ENCODE measurements at places on chromosomes 5 and 9.

DNA sequence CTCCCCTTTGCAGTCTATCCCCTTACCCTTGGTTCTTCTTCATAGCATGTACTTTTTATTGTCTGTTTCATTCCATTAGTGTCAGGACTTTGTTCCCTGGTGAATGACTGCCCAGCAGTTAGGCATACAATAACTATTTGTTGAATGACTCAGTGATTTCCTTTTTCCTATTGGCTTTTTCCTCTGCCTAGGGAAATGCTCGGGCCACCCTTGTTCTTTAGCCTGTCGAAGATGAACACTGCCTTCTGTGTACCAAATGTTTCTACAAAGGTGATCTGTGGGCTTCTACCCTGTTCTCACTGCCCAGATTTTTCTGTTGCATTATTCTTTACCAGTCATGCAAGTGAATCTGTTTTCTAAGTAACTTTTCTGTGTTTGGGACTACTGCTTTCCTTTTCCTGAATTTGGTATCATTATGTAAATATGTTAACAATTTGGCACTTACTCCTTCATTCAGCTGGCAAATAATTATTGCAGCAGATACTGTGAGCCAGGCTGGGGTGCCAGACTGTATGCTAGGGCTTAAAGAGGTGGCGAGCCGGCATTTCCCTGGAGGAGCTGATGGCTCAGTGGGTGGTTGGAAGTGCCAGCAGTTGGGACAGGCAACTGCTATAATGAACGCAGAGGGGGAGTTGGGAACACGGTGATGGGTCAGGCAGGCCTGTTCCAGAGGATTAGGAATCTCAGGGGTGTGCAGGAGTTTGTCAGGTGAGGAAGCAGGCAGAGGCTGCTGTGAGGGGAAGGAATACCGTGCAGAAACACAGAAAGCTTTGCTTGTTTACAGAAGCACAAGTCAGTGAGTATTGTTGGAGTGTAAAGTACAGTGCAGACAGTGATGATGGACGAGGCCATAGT, 30.6 kb downstream of the KDM4C start:
- DNase-seq, result no peak

GRCh38 chr9:15469406-15469805, 41.4 kb downstream of the PSIP1 start:
- DNase-seq, result no peak

- DNase-seq, result no peak
Observed at GRCh38 chr5:132044207-132044606, 16.2 kb upstream of the IL3 start.

DNA sequence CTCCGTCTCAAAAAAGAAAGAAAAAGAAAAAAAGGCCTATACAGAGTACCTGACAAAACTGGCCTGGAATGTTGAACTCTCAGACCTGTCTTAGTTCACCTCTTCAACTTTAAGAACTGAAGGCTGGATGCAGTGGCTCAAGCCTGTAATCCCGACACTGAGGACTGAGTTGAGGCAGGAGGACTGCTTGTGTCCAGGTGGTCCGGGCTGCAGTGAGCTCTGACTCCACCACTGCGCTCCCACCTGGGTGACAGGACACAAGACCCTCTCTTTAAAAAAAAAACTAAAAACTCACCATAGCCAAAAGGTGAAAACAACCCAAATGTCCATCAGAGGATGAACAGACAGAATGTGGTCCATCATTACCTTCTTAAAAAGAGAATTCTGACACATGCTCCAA, 6.4 kb downstream of the MRPL41 start:
- DNase-seq, result no peak

- DNase-seq, result no peak
Observed at GRCh38 chr5:97846643-97847042, 663.6 kb upstream of the RIOK2 start.

DNA sequence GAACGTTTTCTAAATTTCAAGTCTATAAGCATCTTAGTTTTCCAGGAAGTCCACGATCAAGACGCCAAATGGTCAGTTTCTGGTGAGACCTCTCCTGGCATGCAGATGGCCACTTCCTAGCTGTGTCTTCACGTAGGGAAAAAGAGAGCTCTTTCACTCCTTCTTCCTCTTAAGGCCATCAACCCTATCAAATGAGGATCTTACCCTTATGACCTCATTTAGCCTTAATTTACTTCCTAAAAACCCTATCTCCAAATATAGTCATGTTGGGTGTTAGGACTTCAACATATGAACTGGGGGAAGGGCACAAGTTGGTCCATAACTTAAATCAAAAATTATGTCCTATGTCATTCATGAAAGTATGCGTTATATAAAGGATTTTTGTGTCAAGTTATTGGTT, 229.5 kb downstream of the ARL15 start:
- DNase-seq, result no peak

- DNase-seq, result no peak
Observed at GRCh38 chr5:50501491-50502228, 60.6 kb upstream of the EMB start.

DNA sequence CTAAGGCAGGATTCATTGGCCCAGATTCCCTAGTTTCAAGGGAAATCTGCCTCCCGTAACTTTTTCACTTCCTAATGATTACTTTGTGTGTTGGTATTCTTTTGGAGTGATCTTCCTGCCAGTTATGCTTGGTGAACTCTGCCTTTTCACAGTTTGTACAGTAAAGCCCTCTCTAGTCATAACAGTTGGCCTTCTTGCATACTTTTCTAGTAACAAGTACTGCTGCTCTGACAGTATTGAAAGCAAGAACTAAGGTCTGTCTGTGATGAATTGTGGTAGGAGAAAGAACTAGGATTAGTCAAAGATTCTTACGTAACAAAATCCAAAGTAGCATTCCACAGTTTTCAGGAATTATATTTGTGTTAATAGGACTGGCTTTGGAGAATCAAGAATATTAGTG, 1457.2 kb upstream of the WWC1 start:
- no peak for DNase-seq

DNA sequence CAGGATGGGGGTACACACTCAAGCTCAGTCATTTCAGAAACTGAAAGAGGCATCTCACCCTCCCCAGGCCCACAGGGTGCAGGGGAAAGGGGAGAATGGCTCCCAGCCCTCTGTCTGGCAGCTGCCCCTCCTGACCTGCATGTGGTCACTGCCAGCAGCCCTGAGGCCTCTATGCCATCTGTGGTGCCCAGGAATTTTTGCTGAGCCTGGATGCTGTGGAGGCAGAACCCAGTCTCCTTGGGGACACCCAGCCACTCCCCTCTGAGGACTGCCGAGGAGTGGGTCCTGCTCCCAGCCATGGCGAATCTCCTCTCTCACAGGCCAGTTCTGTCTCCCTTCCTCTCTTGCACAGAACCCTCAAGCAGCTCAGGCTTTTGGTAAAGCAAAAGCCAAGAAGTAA, 104.0 kb upstream of the ALDH1B1 start:
- no peak for DNase-seq

DNA sequence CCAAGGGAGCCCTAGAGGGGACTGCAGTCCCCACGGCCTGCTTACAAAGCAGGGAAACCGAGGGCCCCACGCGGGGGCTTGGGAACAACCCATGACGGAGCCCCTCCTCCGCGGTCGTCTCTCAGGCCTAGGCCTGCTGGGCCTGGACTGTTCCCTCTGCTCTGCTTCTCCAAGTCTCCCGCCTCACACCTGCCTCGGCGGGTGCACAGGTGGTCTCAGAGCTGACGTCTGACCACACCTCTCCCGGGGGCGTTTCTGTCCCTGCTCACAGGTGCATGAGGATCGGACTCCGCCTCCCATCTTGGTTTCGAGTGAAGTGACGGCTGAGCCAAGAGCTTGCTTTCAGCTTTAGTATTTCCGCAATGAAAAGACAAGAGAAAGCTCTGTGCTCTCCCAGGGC, 72.1 kb downstream of the MRPL36 start:
- no peak for DNase-seq

DNA sequence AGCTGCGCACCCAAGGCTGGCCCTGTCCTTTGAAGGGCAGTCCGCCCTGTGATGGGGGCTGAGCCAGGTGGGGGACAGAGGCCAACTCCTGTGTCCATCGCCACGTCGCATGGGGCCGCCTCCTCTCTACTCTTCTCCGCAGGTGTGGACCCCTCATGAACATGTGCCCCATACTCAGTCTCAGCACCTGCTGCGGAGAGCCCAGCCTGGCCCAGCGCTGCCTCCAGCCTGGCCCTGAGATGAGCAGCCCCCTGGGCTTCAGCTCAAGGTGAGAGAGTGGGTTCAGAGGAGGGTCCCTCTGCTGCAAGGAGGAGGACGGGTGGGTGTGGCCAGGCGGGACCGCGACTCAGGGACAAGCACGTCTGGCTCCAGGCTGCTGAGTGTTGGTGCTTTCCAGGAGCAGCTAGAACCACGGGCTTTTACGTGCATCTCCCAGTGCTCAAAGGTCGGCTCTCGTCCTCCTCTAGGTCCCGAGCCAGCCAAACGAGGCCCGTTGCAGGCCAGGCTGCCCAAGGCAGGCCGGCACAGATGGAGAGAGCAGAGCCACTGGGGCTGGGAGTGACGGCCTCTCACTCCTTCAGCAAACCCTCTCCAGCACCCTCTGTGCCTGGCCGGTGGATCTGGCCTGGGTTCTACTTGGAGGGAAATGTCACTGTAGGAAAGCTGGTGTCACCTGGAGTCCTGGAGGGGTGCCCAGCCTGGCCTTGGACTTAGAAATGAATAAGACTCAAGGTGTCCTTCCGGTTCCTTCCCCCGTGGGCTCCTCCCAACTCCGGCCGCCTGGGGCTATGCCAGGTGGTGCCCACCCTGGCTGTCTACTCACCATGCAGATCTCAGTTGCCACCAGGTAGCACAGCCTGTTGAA, 48.9 kb upstream of the RNF130 start:
- DNase-seq, result no peak

- no peak for DNase-seq
Observed at GRCh38 chr9:131776473-131776872, 36.6 kb upstream of the RAPGEF1 start.

DNA sequence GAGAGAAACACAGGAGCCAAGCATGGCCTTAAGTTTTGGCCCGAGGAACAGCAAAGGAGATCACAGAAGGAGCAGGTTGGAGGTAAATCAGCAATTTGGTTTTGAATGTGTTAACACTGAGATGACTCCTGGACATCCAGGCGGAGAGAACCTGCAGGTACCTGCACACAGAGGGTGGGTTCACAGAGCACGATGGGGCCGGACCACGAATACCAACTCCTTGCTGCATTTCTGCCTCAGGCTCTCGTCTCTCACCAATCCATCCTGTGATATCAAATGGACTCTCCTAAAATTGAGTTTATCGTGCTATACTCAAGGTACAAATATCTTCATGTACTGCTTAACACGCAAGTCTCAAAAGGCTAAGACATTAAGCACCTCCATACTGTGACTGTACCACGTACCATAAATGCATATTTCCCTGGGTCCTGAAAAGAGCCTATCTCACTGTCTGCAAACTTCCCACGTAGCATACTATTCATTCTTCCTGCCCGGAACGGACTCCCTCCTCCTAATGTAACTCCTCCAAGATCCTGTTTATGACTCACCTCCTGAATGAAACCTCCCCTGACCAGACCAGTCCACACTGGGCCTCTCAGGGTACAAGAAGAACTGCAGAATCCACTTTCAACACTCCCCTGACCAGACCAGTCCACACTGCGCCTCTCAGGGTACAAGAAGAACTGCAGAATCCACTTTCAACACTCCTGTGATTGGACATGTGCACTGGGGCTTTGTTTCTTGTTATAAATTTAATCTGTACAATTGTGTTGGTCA, 380.8 kb upstream of the RFX3 start:
- DNase-seq, result no peak

- DNase-seq, result no peak
Observed at GRCh38 chr9:27125030-27125429, 16.0 kb downstream of the TEK start.

DNA sequence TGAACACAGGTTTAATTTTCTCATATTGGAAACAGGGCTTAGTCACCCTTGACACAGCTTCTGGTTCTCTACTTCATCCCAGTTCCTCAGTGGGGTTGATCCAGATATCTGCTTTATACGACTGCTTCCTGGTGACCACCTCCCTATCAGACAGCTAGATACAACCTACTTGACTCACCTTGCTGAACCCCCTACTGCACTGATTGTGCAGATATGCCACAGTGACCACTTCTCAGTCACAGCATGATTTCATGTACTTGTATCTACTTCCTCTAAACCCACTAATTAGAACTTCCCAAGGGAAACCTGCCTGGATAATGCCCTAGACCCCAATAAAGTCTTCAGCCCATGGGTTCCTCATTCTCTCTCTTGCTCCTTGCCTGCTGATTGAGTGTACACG, 18.4 kb upstream of the RFK start:
- DNase-seq, result no peak

- DNase-seq, result no peak
Observed at GRCh38 chr5:34695275-34696027, 39.3 kb downstream of the RAI14 start.

DNA sequence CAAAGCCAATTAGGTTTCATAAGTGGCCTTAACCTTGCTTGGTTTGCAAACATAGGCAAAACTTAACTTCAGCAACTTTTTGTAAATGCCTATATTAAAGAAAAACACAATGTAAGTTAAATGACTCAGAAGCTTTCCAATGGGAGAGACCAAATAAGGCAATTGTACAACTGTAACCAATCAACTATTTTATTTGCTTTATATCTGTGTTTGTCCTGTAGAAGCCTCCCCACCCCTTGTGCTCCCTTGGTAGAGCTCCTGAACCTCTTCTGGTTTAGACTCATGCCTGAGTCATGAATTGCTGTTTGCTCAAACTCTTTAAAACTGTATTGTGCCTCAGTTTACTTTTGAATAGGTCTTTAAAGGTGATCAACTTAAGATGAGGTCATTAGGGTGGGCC, 3.0 kb upstream of the C1QTNF3 start:
- no peak for DNase-seq

DNA sequence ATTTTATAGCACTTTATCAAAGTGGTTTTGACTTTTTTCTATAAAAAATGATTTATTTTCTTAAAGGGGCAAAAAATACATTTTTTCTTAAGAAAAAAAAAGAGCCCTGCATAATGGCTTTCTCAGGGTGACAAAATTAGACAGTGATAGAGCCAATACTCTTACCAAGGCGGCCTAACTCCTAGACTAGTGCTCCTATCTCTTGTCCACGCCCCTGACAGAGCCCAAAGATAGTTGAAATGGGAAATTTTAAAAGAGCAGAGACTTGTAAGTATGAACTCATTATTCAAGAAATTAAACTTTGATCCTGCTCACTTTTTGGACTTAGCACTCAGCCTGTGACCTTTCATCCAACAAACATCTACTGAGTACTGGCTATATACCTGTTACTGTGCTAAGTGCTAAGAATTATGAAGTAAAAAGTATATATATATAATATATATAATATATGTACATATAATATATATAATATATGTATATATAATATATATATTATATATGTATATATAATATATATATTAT, 1.2 kb downstream of the INVS start:
- no peak for DNase-seq

DNA sequence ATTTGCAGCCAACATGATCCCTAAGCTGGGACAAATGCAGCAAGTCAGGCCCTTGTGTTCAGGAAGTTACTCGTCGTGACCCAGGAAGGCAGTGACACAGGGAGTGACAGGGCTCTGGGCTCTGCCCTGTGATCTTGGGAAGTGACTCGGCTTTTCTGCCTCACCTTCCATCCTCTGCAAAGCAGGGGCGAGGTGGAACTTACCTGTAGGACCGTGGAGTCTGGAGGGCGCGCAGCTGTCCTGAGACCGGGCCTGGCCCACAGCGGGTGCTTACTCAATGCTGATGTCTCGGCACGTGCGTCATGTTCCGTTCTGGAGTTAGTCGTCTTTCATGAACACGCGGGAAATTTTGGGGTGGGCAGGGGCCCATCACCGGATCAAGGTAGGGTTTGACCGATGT, 22.8 kb upstream of the LPCAT1 start:
- DNase-seq, result no peak

All from T-helper 1 cell (primary cell).